Activated T-helper 1 cell treated with Interleukin-2 at 50 U/mL for 16 hours (primary cell): ENCODE measurements at places on chromosomes 16 and 17.

- no peak for DNase-seq
Observed at GRCh38 chr16:2341456-2342447, 1.2 kb upstream of the ABCA3 start.

- DNase-seq: no peak
Observed at GRCh38 chr17:81384929-81385319, 10.3 kb upstream of the BAHCC1 start.

DNA sequence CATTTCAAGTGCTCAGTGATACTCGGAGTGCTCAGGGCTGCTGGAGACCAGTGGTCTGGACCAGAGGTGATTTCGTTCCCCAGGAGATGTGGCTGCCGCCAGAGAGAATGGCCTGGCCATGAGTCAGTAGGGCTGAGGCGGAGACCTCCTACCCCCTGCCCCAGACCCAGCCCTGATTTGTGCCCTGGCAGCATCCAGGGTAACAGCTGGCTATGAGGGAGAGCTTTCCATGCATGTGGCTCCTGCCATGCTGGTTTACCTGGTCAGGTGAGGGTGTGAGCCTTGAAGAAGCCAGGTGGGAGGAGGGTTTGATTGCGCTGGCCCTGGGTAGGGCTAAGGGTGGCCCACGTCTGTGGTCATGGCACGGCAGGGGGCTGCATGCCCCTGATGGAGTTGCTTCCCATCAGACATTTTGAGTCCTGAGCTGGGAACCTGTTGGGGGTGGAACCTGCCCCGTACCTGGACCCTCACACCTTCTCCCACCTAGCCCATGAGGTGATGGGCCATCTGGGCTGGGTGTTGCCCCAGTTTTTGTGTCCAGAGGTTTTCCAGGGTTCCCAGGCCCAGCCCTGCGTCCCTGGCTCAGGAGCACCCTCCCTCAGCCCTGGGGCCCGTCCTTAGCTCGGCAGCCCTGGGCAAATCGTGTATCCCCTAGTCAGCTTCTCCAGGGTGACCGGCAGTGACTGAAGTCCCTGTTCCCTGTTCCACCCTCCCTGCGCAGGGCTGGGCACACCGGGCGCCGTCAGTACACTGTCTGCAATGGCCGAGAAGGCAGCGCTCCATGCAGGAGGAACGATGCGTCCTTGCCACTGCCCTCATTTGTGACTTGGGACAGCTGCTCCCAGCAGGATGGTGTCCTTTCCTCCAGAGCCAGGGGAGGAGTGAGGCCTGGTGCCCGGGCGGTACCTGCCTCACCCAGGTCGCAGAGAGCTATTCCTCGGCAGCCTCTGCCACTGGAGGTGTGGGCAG is 9.0 kb upstream of the CSNK1D start:
- no peak for DNase-seq

DNA sequence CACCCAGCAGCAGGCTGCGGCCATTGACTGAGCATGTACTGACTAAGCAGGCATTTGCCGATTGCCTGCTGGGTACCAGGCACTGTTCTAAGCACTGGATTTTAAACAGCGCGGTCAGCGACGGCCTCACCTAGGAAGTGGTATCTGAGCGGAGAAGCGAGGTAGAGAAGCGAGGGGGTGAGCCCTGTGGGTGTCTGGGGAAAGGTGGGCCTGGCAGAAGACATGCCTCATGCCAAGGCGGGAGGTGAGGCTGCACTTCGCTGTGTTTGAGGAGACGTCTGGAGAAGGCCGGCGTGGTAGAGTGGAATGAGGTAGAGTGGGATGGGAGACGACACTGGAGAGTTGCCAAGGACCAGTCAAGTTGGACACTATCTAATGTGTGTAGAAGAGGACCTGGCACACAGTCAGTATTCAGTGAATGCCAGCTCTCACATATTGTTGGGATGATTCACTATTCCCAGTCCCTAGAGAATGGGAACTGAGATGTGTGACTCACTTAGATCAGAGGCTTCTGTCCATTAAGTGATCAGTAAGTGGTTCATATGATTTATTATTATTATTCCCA is 14.4 kb downstream of the SYCE1L start:
- DNase-seq: no peak

DNA sequence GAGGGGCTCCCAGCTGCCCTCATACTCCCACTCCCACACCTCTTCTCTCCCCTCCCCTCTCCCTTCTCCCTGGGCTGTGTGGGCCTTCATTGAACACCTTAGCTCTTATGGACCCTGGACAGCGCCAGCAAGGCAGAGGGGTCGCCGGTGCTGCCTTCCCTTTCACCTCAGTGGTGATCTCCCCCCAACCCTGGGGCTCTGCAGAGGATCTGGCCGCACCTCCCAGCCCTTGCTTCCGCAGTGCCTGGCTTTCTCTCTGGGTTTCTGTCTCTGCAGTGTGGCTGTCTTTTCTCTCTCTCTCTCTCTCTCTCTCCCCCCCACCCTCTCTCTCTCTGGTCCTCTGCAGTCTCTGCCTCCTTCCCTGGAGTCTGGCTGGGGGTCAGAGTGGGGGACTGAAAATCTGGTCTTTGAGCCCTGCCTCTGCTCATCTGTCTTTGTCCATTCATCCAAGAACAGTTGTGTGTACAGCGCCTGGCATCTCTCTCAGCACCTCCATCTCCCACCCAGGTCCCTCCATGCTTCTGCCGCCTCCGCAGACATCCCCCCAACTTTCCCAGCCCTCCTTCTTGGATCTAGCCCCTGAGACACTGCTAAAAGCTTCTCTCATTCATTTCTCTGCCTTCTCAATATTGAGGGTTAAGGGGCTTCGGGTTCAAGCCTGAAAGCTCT is 1.1 kb downstream of the SEZ6L2 start:
- no peak for DNase-seq

- no peak for DNase-seq
Observed at GRCh38 chr16:66846266-66846665, 2.1 kb downstream of the CA7 start.

- DNase-seq: no peak
Observed at GRCh38 chr17:76432712-76433336, 20.1 kb downstream of the UBE2O start.

GRCh38 chr17:74720506-74720905 is 7.8 kb upstream of the CD300LF start:
- no peak for DNase-seq

GRCh38 chr16:50279504-50279865 is 13.1 kb downstream of the ADCY7 start:
- DNase-seq: no peak

GRCh38 chr17:78458736-78459335 is 80.4 kb downstream of the PGS1 start:
- no peak for DNase-seq

GRCh38 chr17:61806081-61806828 is 57.1 kb downstream of the BRIP1 start:
- no peak for DNase-seq

DNA sequence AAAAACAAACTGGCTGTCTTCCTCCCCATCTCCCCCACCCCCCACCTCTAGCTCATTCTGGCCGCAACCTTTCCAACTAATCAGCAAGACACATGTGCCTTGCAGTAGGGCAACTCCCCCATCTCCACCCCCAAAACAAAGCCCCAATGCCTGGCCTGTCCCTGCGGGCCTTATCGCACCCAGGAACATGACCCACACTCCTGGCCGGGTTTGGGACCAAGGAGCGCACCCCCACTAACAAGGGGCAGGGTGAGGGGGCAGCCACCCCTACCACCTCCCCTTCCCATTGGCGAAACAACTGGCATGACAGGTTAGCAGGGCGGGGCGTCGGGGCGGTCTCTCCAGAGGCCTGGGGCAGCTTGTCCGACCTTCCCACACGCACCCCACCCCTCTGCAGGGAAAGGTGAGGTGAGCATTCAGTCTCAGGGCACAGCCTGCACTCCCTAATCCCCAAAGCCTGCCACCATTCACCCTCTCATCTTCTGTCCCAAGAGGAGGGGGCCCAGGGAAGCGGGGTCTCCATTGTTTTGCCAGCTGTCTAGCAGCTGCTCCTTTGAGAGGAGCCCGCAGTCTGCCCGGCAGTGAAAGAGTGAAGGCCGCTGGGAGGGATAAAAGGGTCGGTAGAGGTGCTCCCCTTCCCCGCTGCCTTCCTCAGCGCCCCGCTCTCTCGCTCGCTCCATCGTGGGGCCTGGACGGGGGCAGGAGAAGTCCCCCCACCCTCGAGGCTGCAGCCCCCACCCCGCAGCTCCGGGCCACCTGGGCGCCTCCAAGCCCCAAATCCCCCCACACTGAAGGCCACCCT is 765 bp downstream of the MYO18A start:
- no peak for DNase-seq

GRCh38 chr17:30717291-30718098 is 107.0 kb downstream of the CRLF3 start:
- no peak for DNase-seq

DNA sequence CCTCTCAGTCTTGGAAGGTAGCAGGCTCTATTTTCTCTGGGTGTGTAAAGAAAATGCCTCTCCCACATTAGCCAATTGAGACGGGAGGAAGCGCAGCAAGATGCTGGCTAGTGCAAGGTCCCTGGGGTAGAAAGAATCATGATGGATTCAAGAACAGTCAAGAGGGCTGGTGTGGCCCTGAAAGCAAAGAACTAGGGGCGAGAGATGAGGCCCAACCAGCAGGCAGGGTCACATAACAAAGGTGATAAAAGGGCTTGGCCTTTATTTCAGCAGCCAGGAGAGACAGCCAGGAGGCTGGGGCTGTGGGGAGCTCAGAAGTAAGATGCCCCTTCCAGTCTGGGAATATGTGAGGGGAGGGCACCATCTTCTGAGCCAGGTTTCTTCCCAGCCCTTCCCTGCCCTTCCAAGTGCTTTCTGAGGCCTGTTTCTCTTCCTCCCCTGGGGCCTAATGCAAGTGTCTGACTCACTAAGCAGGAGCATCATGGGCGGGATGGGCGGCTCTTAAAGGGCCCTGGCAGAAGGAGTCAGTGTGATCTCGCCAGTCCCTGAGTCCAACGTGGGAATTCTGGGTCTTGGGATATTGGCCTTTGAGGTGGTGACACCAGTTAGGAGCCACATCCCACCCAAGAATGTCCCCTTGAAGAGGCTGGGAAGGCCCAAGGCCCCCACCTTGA is 3.9 kb upstream of the NLRC5 start:
- no peak for DNase-seq

DNA sequence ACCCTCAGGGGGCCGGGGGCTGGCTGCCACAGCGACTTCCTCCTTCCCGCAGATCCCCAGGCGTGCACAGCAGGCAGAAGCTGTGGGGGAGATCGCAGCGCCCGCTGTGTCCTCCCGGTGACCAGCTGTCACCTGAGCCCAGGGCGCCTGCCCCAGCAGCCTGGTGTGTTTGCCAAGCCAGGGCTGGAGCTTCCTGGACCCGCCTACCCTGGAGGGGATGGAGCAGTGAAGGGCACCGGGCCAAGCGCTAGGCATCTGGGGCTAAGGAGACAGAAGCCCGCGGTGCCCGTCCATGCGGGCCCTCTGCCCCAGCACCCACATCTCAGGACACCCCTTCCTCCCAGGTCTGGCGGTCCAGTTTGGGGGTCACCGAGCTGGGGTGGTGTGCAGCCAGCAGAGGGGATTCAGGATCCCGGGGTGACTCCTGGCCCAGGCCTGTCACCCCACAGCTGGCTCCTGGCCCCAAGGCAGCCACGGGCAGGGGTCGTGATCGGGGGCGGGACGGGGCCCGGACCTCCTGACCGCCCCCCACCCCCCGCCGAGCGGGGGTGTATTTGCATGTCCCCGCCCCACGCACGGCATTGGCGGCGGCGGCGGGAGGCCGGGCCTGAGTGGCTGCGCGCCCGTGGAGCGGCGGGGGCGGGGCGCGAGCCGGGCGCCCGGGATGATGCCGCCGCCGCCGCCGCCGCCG is at the start of gene RAB26:
Gene RAB26, plus strand, starts transcription at position 645 of the 691 bp plus-strand sequence. CDS start 159 bp downstream, outside the sequence.
- DNase-seq: peak; percentile 45

- no peak for DNase-seq
Observed at GRCh38 chr16:4833584-4833983, 13.5 kb downstream of the GLYR1 start.

DNA sequence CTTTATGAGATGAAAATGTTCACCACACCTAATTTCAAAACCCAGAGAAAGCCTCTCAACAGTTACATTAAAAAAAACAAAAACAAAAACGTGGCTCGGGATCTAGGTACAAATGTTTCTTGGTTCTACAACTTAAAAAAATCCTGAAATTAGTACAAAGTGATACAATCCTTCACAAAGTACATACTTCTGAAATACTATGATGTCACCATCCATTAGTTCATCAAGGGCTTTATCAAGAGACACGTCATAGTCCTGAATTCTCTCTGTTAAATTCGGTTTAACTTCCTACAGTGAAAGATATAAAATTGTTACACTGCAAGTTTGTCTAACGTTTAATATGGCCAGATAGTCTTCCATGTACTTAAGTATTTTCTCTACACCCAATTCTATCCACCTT is 18.2 kb downstream of the LITAFD start:
- no peak for DNase-seq

- no peak for DNase-seq
Observed at GRCh38 chr16:74931445-74931844, 53.5 kb downstream of the WDR59 start.

DNA sequence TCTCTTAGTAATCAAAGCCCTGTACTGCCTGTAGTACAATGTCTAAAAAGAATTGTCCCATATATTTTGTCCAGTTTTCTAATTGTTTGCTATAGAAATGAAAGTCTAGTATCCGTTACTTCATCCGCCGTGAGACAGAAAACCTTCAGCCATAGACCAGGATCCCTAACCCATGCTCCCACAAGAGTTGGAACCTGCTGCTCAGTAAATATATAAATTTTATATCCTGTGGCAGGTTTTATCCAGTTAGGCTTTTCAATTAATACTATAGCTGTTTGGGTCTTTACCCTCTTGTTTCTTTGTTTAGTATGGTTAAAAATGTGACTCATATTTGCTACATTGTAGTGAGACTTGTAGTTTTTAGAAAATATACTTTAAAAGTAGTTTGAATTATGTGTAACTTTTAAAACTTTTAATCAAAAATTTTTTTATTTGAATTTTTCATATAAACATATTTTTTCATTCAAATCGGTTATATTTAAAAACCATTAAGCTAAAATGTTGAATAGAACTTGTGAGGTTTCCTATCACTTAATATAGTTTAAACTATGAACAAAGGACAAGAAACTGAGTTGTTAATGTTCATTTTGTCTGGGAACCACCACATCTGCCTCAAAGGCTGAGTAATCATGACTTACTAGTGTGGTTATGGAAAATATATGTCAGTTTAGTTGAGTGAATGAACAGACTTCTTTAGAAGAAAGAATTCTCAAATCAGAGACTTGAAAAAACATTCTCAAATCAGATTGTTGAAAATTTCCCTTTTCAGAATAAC is 54.8 kb downstream of the VMP1 start:
- no peak for DNase-seq

GRCh38 chr17:57604771-57605674 is 140.1 kb downstream of the CCDC182 start:
- DNase-seq: peak; percentile 15

GRCh38 chr17:61442878-61443474 is 9.2 kb upstream of the TBX4 start:
- DNase-seq: no peak

- DNase-seq: no peak
Observed at GRCh38 chr16:55567382-55567781, 898 bp downstream of the CAPNS2 start.

GRCh38 chr16:10918294-10919002 is 23.8 kb downstream of the DEXI start:
- peak; percentile 46 for DNase-seq
